Muscle of arm (tissue), 14 donors: ENCODE measurements at places on chromosomes 2 and 18. TPM values are rescaled to one million over a fixed set of nuclear protein-coding genes. Genes with fewer than 3 reads are reported as not detected.

Gene LRRC30
- 6.7 TPM for polyA plus RNA-seq

Gene CD207
- 0.11 TPM for polyA plus RNA-seq

Gene WDFY1
- polyA plus RNA-seq, result 33.9 TPM

Gene SANBR
- polyA plus RNA-seq, result 12.3 TPM
